ENCODE measurements at places on chromosomes 16 and 17.
A peak's percentile ranks its signal among the peaks of the same experiment; 100 is the strongest.

DNA sequence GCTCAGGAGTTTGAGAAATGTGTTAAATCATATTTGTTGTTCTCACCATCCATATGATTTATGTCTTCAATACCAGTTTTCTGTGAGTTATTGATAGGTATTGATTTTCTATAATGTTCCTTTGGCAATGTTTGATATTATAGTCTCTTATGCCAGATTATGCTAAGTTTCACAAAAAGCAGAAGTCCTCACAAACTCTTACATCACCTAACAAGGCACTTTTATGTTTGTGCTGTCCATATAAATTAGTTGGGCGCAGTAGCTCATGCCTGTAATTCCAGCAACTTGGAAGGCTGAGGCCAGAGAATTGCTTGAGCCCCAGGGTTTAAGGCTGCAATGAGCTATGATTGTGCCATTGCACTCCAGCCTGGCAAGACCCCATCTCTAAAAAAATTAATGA is 12.6 kb upstream of the UQCRC2 start:
- no peak for DNase-seq

DNA sequence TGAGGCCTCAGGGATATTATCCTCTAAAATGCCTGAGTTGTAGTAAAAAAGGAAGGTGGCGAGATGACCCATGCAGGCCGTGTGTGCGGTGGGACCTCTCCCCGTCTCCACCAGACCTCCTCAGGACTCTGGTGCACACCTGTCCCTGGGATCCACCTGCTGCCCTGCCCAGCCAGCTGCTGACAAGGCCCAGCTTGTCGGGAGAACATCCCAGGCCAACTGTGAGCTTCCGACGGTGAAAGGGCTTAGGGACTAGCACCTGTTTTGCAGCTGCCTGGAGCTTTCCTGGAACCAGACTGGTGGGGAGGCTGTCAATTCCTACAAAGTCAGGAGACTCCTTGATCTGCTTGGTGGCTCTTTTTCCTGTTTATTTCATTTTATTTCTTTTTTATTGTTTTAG is 11.6 kb downstream of the IL34 start:
- no peak for DNase-seq

DNA sequence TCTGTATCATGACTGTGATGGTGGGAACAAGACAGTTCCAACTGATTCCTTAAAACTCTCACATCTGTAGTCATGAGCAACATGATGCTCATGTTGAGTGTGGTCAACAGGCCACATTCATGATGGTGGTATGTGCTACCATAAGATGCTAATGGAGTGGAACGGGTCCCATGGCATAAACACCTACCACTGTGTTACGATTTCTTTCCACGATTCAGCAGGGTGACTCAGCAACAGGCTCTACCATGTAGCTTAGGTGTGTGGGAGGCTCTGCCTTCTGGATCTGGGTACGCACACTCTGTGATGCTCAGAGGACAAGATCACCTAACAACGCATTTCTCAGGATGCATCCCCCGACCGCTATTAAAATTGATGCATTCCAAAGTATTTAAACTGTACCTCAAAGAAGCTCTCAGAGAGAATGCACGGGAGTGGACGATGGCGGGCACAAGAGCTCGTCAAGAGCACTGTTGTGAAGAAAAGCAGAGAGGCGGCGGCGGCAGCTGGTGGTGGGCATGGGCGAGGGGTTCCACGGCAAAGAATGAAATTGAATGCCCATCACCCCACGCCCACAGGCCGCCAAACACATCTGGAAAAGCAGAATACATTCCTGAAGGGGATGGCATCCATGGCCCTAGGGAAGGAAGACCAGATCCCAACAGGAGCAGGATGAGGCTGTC is 133.3 kb downstream of the ZNF778 start:
- DNase-seq: peak; percentile 39

- no peak for DNase-seq
Measured at GRCh38 chr17:63631626-63632025, 9.4 kb downstream of the MAP3K3 start.

DNA sequence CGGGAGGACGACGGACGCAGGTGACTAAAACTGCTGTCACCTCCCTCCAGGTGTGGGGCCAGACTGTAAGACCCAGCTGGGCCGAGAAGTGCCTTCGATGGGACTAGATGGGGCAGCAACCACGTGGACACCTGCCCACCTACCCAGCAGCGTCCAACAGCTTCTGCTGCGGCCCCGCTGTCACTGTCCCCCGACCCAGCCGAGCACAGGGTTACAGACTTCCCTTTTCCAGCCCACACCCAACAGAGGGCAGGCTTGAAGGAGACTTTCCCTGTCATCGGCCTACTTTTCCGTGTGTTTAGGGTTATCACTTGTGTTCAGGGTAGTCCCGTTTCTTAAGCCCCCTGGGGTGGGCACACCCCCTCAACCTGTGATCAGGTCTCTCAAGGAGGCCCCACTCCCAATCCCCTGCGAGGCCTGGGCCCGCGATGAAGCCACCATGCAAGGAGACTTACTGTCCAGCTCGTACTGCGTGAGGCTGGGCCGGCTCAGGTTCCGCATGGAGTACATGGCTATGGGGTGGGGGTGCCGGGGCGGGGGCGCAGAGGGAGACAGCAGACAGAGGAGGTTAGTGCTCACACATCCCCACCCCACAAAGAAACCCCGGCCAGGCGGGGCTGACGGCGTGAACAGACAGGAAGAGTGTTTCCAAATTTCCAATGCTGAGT is 68.8 kb upstream of the CDC42EP4 start:
- DNase-seq: no peak
